ENCODE measurements at places on chromosomes 1 and 21.

DNA sequence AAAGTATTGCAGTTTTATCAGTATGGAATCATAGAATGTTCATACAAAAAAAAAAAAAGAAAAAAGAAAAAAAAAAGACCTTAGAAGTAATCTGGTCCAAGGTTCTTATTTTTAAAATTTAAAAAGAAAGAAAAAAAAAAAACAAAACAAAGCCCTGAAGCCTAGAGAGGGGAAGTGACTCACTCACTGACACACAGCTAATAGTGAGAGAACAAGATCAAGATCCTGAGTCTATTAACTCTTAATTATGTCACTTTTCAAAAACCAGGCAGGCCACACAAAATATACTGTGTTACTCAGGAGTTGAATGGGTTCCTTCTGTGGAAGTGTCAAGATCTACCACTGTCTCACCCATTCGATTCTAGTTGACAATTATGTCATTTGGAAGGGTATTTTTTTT lies 433.9 kb upstream of the DAB1 start:
- DNase-seq, result no peak

DNA sequence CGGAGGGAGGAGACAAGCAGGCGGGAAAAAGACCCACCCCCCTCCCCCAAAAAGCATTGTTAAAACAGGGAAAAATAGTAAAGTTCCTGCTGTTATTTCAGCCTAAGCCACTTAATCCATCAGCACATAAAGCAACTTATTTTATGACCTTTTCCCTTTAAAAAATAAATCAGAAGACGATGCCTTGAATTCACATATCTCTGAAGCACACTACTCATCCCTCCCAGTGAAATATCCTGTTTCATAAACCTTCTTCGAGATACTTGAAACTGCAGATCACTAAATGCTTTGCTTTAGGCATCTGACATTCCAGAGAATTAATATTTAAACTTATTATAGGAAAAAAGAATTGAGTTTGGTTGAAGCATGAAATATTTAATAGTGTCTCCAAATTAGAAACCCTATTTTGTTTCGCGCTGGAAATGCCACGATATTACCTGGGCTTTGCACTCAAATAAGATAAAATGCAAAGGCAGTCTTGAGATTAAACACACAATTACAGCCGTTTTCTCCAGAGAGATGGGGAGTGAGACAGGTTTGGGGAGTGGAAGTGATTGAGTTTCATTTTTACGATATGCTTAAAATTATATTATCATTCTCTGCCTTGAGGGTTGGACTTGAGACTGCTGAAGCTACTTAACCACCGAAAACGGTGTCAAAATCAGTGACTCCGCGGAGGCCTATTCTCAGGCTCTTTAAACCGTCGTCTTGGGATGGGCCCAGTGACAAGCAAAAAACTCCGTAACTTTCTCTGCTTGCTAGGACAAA lies 9.3 kb downstream of the GLIS1 start:
- no peak for DNase-seq

DNA sequence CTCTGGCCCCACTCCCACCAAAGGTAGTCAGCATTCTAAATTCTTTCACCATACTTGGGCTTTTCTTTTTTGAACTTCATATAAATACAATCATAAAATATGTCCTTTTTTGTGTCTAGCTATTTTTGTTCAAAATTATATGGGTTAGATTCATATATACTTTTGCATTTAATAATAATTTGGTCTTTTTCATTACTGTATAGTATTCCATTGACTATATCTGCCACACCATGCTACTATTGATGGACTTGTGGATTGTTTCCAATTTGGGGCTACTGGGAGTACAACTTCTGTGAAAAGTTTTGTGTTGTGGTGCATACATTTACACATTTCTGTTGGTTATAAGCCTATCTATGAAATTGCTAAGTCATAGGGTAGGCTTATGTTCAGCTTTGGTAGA lies 85.7 kb downstream of the GLUL start:
- no peak for DNase-seq

DNA sequence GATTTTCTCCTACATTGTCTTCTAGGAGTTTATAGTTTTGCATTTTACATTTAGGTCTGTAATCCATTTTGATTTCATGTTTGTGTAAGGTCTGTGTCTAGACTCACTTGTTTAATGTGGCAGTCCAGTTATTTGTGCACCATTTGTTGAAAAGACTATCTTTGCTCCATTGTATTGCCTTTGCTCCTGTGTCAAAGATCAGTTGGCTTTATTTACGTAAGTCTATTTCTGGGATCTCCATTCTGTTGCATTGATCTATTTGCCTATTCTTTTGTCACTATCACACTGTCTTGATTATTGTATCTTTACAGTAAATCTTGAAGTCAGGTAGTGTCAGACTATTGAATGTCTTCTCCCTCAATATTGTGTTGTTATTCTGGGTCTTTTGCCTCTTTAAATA lies 49.7 kb upstream of the RGS2 start:
- no peak for DNase-seq

DNA sequence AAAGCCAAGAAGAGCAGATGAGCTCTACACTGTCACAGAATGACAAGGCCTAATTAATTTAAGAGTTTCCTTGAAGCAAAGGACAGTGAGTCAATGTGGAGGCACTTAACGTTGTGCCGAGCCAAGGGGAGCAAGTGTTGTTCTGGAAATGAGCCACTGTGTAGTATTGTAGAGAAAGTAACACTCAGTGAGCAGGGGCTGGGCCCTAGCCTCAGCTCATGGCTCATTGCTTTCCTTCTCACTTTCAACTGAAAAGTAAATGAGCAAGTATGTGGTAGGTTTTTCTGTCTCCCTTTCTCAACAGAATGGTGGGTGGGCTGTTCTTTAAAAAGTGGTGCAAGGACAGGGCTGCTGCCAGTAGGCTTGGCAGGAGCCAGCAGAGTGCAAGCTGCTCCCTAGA lies 11.8 kb upstream of the KIAA0040 start:
- DNase-seq, result no peak

DNA sequence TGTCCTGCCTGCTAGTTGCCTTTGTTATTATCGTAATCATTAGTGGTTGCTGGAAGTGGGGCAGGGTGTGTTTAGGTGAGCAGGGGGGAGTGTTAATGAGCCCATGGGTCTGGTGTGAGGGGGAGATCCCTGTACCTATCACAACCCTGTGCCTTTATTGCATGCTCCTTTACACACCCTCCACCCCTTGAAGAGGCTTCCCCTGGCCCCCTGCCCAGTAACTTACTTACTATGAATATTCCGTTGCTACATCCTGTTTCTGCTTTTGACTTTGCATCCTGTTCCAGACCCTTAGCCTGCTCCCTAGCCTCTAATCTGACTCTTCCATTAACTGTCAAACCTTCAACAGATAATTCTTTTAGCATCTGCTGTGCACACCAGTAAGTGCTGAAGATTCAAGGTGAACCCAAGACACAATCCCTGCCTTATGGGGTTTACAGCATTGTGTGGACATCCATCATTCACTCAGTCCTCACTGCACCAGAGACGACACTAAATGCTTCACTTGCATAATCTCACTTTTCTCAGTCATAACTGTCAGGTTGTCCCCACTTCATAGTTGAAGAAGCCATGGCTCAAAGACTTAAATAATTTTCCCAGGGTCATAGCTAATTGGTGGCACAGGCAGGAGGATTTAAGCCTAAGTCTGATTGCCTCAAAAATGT lies 47.9 kb downstream of the CDC7 start:
- DNase-seq, result peak; percentile 7

GRCh38 chr1:240888039-240888786 lies 276.3 kb upstream of the GREM2 start:
- no peak for DNase-seq

DNA sequence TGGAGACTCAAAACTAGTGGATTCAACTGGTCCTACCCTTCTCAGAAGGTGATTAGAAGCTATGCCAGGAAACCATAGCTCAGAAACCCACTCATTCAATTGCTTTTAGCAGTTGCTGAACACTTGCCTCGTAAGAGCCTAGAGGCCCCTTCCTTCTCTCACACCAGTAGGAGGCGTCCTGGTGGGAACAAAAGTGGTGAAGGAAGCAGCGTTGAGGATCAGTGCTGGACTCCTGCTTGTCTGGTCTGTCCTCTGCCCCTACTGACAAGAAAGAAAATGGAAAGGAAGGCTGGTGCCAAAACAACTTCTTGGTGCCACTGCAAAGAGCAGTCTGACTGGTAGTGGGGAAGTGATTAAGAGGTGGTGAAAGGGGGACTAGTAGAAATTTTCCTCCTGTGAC lies 269.7 kb downstream of the LMO4 start:
- no peak for DNase-seq

DNA sequence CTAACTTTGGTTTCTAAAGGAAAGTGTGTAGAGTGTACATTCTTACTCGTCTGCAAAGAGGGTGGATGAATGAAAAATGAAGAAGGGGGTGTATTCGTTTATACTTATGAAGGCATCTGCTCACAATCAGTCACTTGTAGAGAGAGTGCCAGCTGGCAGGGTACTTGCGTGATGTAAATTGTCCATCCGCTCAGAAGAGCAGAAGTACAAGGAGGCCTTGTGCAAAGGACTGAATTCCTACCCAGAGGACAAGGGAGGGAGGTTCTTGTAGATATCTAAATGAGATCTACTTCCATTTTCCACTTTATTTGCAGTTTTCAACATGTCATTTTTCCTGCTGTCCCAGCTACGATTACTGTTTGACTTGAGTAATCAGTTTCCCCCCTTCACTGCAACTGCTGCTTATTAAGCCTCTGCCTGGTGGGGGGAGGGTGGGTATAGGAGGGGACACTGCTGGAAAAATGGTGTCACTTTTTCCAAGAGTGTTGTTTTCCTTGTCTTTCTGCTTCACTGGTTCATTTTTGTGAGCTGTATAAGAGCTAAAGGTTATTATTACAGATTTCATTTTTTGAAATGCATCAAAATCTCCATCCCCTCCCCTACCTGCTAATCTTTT lies 67.3 kb downstream of the LAMC1 start:
- no peak for DNase-seq

GRCh38 chr1:248696261-248696660 lies 6.3 kb downstream of the OR14I1 start:
- peak; percentile 4 for DNase-seq

DNA sequence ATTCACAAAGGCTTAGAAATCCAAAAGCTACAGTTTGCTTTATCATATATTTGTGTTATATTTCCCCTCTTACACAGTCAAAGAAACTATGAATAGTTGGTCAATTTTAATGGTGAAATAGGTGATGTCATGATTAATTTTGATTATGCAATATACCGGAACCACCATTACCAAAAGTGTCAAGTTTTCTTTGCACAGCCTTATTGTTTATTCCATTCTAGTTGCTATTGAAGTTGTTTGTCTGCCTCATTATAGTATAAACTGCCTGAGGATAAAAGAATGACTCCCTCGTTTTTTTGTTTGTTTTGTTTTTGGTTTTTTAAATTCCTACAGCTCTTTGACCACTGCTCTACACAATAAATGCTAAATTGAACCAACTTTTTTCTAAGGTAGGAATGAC lies 690.6 kb upstream of the ZP4 start:
- no peak for DNase-seq

GRCh38 chr1:66282343-66282852 lies 251.6 kb upstream of the SGIP1 start:
- DNase-seq, result peak; percentile 75

GRCh38 chr1:67683316-67683715 lies 1.7 kb upstream of the GADD45A start:
- DNase-seq, result no peak

- no peak for DNase-seq
Observed at GRCh38 chr1:21781815-21782348, 1.1 kb downstream of the USP48 start.

- DNase-seq, result no peak
Observed at GRCh38 chr1:64470665-64471217, 812 bp downstream of the CACHD1 start.

- DNase-seq, result peak; percentile 39
Observed at GRCh38 chr21:44428281-44428960, 26.9 kb upstream of the LRRC3 start.

DNA sequence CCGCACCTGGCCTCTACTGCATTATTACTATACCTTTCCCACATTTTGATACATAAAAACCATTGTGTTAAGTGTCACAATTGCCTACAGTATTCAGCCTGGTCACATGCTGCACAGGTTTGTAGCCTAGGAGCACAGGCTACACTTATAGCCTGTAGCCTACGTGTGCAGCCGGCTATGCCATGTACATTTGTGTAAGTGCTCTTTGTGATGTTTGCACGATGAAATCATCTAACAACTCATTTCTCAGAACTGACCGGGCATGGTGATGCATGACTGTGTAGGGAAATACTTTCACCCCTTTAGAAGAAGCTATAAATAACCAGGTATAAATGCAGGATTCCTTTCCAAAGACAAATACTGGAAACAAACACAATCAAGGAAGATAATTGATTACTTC lies 12.1 kb downstream of the ERG start:
- no peak for DNase-seq

DNA sequence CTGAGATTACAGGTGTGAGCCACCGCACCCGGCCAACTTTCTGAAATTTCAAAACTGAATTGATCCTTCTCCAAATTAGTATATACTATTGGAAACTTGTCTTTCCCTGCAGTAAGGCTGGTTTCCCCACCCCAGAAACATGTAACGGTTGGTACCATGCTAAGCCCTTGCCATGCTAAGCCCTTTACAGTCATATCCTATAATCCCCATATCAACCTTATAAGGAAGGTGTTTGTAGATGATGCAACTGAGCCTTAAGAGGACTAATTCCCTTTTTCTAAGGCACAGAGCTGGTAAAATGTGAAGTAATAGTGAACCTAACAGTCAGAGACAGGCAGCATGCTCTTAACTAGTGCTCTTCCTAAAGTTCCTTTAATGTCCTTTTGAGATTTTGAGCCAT lies 413.7 kb downstream of the DISC1 start:
- no peak for DNase-seq

DNA sequence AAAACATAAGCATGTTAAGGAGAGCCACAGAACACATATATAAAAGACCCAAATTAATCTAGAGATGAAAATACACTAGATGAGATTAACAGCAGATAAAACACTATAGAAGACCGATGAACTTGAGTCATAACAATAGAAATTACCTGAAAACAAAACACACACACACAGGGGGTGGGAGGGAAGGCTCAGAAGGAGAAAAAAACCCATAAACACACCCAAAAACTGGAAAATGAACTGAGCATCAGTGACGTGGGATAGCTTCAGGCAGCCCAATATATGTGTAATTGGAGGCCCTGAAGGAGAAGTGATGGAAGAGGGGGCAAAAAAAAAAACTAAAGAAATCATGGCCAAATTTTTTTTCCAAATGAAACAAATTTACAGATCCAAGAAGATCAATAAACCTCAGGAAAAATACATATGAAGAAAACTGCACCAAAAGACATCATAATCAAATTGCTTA lies 11.4 kb downstream of the ALDH9A1 start:
- DNase-seq, result no peak

DNA sequence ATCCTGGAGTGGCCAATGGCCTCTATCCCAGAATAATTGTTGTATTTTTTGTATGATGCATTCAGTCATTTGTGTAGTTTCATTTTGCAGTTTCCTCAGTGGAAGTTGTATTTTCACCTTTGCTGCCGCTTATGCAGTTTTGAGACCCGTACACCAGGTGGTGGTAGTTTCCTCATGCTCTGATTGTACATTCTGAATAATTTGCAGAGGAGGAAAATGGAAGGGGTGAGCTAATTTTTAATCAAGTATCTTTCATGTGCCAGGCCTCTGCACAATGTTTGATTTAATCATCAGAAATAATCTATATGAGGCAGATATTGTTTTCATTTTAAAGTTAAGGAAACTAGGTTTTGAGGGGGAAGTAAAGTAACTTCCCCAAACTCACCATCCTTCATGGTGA lies 29.5 kb downstream of the HLX start:
- DNase-seq, result no peak

- no peak for DNase-seq
Observed at GRCh38 chr1:28516518-28516956, 10.7 kb downstream of the RCC1 start.

All from CD4-positive, alpha-beta T cell treated with Interferon gamma for 1 hour (primary cell).